Erythroblast (primary cell): ENCODE measurements at places on chromosomes 7 and 10.

- DNase-seq: no peak
Observed at GRCh38 chr10:105149371-105149891, 508.3 kb downstream of the SORCS3 start.

DNA sequence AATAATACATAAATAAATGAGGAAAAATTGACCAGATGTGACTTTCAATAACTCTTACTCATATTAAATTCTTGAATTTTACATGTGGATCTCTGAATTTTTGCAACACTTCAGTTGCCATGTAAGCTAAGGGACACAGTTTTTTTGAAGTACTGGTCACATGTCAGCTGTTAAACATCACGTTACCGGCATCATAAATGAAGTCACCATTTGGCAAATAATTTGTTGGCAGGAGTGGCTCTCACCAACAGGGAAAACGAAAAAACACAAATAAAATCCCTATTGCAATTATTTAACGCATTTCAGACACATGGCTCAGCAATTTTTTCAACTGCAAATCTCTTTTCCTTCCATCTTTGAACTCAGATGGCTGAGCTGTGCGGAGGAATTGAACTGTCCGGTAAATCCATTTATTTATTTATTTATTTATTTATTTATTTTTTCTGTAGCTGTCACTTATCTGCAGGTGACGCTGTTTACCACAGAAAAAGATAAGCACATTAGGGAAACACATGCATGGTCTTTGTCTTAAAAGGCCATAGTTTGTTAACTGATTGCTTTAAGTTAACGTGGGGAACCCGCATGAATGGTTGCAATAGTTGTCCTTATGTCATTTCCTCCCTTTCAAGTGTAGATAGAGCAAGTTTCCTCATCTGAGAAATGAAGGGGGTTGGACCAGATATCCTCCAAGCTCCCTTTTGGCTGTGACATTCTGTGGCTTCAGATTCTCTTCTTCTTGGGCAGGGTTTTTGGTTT is 64.7 kb upstream of the JAZF1 start:
- no peak for DNase-seq

- DNase-seq: peak; percentile 59
Observed at GRCh38 chr7:87140271-87140748, 11.9 kb upstream of the DMTF1 start.

DNA sequence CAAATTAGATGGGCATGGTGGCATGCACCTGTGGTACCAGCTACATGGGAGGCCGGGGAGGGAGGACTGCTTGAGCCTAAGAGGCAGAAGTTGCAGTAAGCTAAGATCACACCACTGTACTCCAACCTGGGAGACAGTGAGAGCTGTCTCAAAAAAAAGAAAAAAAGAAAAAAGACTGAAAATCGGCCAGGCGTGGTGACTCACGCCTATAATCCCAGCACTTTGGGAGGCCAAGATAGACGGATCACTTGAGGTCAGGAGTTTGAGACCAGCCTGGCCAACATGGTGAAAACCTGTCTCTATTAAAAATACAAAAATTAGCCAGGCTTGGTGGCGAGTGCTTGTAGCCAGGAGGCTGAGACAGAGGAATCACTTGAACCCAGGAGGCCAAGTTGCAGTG is 11.9 kb downstream of the RNF216 start:
- DNase-seq: no peak

GRCh38 chr7:42202601-42203000 is 34.4 kb downstream of the GLI3 start:
- no peak for DNase-seq

DNA sequence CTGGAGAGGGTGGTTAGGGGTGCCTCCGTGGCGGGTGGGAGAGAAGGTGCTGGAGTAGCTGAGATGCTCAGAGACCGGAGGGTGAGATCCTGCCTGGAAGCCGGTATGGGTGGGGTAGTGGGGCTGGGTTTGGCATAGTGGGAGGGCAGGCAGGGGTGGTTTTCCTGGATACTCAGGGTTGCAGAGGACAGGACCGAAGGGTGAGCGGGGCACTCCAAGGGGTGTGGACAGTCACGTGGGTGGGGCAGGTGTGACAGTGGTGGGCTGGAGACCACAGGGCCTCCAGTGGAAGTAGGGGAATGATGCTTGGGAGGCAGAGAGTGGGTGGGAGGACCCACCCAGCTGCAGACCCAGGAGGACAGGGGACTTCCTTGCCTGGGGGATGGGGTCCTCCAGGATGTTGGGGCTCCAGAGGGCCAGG is 1.9 kb downstream of the SCART1 start:
- no peak for DNase-seq

GRCh38 chr7:35792472-35792871 is 8.4 kb upstream of the SEPTIN7 start:
- no peak for DNase-seq

DNA sequence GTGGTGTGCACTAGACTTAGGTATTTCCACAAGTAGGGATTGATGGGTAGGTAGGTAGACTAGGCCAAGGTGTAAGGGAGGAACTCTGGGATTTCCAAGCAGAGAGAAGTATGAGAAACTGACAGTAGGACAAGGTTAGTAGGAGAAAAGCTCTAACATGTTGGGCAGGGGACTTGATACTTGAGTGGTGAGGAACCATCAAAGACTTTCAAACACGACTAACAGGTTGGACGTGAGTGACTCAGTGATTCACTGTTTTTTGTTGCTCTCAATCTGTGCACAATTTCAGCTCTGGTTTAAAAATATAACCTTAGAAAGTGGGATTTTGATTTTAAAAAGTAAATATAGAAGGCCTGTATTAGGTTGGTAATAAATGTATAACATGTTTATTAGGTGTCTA is 44.4 kb downstream of the KLHDC10 start:
- DNase-seq: no peak

DNA sequence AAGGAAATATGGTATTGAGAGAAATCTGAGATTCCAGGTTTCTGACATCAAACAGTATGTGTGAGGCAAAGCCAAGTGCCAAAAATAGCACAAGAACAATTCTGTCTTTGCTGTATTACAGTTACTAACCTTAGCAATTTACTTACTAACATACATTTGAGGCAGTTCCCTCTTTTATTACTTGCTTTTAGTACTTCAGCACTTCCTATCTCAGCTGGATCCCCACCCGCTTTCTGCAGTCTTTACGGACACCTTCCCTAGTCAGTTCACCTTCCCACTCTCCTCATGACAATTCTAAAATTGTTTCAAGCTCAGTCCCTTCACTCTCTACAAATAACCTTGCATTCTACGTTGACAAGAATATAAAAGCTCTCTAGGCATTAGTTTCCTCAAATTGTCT is 79.2 kb downstream of the ELAPOR2 start:
- DNase-seq: no peak

DNA sequence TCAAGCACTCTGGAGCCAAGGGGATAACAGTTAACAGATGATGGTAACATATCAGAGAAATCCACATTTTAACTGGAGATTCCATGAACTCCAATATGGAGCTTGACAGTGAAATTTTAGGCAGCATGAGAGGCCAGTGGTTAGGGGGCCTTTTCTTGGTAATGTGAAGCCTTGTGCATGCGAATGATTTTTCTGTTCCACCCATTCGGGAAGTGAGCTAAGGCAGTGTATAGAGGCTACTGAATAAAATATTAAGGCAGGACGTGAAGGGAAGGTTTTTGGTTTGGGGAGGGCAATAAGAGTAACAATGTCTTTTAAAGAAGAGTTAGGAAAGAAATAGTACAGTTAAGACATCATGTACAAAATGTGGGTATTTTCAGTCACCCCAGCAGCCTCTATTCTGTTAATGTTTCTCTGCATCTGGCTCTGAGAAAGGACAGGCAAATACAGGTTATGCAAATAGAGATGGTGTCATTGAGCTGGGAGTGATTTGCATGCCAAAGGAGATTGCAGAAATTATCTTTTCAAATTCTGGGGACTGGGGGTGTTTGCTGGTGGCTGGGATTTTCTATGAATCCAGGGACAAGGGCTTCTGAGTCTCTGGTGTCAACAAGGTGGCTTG is 6.8 kb upstream of the TAS2R60 start:
- no peak for DNase-seq

DNA sequence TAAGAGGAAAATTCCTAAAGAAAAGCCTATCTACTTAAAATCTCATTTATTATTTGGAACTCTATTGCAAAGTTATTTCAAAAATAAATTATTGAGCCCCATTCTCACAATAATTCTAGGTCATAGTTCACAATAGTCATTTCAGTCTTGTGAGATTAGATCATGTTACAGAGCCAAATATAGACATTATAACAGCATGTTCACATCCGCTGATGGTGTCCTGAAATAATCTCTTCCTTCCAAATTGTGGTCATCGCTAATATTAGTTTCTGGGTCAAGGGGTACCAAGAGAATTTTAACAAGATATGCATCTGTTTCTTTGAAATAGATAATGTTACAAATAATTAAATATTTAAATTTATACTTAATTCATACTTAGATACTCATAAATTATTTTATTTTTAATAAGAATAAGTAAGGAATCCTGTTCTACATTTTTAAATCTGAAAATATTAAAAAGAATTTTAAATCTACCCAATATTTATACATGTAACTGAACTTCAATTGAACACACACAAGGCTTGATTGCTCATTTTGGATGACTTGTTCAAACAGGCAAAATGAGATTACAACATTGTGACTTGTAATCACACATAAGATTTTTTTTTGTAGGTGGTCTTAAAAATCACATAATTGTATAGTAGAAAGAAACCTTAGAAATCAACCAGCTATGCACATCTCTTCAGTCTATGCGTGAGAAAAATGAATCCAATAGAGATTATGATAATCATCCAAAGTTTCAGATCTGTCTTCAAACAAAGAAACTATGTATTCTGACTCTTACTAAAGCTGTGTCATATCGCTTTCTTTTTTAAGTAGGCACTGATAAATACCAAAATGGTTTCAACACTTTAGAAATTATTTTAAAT is 13.1 kb downstream of the GNAT3 start:
- peak; percentile 32 for DNase-seq

GRCh38 chr7:54543051-54543488 is 895 bp downstream of the VSTM2A start:
- DNase-seq: no peak

DNA sequence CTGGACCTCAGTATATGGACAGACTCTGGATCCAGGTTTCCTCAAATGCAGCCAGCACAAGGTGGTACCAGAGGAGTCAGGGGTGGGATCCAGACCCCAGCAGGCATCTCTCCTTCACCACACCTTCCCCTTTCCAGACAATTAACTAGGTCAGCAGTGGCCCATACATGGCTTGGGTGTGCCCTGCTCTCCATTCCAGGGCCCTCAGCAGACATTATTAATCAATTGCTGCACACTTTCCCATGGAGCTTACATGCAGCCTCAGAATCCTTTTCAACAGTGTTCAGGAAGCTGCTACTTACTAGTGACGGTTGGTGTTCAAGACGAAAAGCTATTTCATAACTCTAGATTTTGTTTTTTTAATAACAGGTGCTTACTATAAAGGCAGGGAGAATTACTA is 6.0 kb downstream of the COL13A1 start:
- no peak for DNase-seq

DNA sequence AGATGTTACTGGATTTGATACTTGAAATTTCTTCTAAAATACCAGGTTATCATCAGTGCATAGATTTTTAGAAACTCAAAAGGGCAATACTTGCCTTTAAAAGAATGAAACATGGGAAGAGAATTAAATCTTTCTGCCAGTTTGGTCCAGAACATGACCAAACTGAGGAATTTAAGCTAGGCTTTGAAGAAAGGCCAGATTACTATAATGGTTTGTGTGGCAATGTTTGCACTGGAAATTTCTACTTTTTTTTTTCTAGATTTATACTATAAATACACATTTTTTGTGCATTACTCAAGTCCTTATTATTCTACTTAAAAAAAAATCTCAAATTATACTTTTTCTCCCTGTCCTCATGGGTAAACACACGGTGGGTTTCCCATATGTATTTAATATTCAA is 9.2 kb downstream of the MKX start:
- DNase-seq: no peak

GRCh38 chr10:111833251-111833650 is 350.3 kb downstream of the GPAM start:
- DNase-seq: no peak

GRCh38 chr10:99917963-99918825 is 91.6 kb downstream of the DNMBP start:
- no peak for DNase-seq

DNA sequence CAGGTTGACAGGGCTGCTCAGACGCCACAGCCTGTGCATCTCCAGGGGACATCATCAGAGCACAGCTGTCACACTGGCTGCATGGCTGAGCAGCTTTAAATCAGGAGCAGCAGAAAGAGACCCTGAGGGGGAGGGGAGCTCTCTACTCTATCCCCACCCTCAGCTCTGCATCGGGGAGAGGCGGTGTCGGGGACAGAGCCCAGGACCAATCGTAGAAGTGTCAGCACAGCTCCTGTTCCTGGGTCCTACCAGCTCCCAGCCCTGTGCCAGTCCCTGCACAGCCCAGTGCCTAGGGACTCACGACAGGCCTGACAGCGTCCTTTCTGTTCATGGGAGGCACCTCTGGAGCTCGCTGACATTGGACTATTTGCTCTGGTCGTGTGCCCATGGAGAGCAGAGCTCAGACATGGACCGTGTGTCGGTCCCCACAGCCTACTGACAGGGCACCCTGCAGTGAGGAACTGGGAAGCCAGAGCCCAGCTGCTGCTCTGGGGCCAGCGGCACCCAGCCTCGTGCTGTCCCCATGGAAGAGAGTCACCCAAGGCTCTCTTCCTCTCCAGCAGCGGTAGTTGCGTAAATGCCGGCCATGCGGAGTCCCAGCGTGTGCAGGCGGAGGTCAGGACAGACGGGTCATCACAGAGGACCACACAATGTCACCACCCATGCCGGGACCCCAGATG is 20.4 kb upstream of the ANTXRL start:
- no peak for DNase-seq

GRCh38 chr7:26155531-26156375 is 3.8 kb downstream of the NFE2L3 start:
- DNase-seq: no peak

- no peak for DNase-seq
Observed at GRCh38 chr10:74888962-74889661, 62.7 kb downstream of the KAT6B start.

GRCh38 chr10:30562787-30563186 is 66.8 kb downstream of the LYZL2 start:
- DNase-seq: no peak

DNA sequence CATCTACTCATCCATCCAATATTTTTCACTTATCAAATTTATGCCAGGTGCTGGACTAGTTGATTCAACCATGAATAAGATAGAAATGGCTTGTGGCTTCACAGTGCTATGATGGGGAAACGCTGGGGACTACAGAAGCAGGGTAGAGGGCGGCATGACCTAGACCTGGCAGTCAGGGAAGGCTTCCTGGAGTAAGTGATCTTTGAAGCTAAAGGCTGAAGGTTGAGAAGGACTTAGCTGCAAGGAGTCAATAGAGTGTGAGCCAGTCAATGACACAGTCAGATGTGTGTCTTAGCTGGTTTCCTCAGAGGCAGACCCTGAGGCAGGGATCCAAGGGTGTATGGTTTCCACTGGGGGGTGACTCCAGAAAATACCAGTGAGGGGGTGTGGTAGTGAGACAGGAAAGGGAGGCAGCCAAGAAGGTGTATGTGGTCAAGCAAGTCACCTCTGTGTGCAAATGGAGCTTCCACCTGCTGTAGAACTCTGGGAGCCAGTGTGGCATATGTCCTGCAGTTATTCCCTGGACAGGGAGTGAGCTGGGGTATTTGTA is 10.3 kb downstream of the PRF1 start:
- DNase-seq: no peak
